ENCODE measurements at places on chromosomes 12 and 14.

- DNase-seq: no peak
Measured at GRCh38 chr14:104220215-104221070, 82.1 kb downstream of the KIF26A start.

DNA sequence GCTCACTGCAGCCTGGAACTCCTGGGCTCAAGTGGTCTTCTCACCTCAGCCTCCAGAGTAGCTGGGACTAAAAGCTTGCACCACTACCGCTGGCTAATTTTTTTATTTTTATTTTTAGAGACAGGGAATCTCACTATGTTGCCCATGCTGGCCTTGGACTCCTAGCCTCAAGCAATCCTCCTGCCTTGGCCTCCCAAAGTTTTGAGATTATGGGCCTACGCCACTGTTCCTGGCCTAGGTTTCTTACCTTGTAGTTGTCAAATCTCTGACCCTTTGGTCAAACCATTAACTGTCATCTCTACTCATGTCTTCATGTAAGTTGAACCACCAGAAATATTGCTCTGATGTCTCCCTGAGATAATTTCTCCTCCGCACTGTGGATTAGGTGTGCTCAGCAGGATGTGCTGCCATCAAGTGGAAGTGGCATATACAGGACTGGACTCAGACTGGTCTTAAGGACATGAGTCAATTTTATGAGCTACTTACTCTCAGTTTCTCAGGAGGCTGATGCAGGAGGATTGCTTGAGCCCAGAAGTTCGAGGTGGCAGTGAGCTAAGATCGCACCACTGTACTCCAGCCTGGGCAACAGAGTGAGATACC is 28.5 kb downstream of the ACTR6 start:
- DNase-seq: no peak

DNA sequence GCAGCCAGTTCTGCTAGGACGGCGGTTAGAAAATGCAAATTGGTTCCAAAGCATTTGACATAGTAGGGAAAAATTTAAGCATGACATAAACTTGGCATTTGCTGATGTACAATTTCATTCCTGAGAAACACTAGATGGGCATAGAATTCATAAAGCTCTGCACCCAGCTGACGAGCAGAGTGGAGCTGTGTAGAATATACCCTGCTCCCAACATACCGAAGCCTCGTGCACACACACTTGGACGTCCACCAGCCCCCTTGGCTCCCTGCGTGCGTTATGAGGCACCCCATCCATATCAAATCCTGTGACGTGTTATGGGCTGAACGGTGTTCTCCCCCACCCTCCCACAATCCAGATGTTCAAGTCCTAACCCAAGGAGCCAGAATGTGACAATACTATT is 65.4 kb downstream of the CLMN start:
- DNase-seq: no peak

DNA sequence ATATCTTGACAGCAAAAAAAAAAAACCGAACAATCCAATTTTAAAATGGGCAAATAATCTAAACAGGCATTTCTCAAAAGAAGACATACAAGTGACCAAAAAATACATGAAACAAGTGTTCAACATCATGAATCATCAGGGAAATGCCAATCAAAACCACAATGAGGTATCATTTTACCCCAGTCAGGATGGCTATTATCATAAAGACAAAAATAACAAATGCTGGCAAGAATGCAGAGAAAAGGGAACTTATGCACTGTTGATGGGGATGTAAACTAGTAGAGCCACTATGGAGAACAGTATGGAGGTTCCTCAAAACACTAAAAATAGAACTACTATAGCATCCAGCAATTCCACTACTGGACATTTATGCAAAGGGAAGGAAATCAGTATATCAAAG is 448.2 kb downstream of the RGS6 start:
- no peak for DNase-seq

- DNase-seq: no peak
Measured at GRCh38 chr14:93991212-93991611, 5.9 kb upstream of the CCDC197 start.

DNA sequence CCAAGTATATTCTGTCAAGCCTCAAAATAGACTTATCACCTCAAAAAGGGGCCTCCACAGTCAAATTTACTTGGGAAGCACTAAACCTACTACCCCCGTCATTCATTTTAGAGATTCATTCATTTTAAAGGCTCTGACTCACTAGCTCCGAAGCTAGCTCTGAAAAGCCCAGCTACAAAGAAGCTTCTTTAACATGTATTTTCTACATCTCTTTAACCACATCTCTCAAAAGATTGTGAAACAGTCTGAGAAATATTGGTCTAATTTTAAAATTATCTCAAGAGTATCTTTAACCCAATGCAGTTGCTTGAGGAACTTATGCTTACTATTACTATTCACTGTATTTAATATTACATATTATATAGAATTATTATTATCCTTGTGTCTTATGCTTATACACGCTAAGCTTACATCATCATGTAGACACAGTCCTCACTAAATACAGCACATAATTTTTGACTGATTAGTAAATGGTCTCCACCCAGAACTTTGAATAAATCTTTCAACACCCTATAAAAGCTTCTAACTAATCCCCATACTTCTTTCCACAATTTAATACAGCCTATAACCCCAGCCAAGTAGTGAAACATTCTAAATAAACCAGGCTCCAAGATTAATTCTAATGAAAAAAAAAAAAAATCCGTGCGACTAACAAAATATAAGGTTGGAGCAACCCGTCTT is 7.8 kb downstream of the NT5DC3 start:
- DNase-seq: no peak
